ENCODE measurements at places on chromosomes 13 and 19. TPM values are rescaled to one million over a fixed set of nuclear protein-coding genes. Genes with fewer than 3 reads are reported as not detected.

LILRA1 gene
- not detected for polyA plus RNA-seq

IL4I1 gene
- polyA plus RNA-seq, result 13.1 TPM

RELB gene
- polyA plus RNA-seq, result 22.7 TPM

POU2F2 gene
- 8.5 TPM for polyA plus RNA-seq

ZFP30 gene
- 2.1 TPM for polyA plus RNA-seq

AMER2 gene
- not detected for polyA plus RNA-seq

KLK12 gene
- not detected for polyA plus RNA-seq

TGFB1 gene
- polyA plus RNA-seq, result 104 TPM

SEMA6B gene
- polyA plus RNA-seq, result not detected

RASAL3 gene
- 144 TPM for polyA plus RNA-seq

SHISA7 gene
- not detected for polyA plus RNA-seq

LCP1 gene
- 1,545 TPM for polyA plus RNA-seq

PBX4 gene
- 8.3 TPM for polyA plus RNA-seq

CGB8 gene
- polyA plus RNA-seq, result not detected

ABHD13 gene
- polyA plus RNA-seq, result 10.3 TPM

ZNF414 gene
- polyA plus RNA-seq, result 18.0 TPM

ZNF544 gene
- polyA plus RNA-seq, result 29.2 TPM

All from CD8-positive, alpha-beta memory T cell (primary cell).